Stimulated activated CD4-positive, alpha-beta T cell treated with anti-CD3 and anti-CD28 coated beads, Interleukin-4, amount 100 ng/mL, for 48 hours (primary cell): ENCODE measurements at places on chromosomes 7 and 10.

GRCh38 chr7:100874300-100874576 is 665 bp upstream of the SRRT start:
- DNase-seq: no peak

DNA sequence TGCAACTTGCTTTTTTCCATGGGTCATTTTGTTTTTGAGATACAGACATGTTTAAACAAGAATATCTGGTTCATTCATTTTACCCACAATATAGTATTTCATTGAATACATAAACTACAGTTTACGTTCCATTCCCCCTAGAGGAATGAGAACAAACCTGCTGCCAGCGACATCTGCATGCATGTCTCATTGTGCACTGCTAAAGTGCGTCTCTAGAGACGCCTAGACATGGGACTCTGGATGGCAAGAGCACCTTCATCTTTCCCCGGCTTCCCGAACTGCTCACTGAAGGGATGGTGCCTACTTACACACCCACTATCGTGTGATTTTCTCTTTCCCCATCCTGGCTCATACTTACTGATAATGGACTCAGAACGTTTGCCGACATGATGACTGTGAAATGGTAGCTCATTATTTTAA is 1.2 kb upstream of the ZNF777 start:
- no peak for DNase-seq

DNA sequence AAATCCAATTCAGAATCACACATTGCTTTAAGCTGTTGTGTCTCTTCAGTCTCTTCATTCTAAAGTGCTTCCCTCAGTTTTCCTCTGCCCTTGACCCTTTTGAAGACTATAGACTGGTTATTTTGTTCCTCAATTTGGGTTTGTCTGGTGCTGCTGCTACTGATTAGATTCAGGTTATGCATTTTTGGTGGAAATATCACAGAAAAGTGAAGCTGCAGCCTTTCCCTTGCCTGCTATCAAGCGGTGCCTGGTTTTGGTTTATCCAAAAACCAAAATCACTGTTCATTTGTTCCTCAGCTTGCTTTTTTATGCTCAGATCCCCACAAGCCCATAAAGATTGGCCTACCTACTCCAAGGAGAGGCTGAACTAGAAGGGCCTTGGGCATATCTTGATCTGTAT is 55.2 kb downstream of the ELMO1 start:
- no peak for DNase-seq

- no peak for DNase-seq
These were observed 12.3 kb upstream of the ASCC1 start for GRCh38 chr10:72228318-72228751.

DNA sequence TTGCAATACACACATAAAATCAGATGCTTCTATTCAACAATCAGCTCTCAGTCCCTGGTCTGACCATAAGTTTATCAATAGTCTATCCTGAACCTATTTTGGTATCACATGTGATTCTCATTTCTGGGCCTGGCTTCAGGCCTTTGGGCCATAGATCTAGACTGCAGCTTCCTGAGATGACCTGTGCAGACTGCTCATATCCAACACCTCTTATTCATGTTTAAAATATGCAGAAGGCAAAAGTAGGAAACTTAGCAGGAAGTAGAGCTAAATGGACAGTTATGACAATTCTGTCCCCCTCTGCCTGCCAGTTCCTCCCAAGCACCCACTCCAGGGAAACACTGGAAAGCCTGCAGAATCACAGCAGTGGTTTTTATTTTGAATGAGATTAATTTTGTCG is 53.3 kb downstream of the C7orf25 start:
- no peak for DNase-seq

DNA sequence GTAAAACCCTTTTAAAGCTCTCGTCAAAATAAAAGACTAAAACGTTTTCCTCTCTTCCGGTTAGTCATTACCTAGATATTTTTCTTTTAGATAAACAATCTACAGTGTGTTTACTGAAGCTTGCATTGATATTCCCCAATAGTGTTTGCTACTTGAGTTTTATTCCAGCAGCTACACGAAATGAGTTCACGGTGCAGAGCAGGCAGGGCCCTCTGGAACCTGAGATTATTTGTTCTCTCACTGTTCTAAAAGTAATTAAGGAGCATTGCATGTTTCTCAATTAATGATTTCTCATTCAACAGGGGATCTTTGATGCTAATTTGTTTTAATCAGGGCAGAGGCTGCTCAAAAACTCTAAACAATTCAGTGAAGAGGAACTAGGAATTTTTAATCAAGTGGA is 319.7 kb downstream of the GFRA1 start:
- no peak for DNase-seq

GRCh38 chr10:111435871-111436270 is 359.0 kb downstream of the ADRA2A start:
- DNase-seq: no peak

DNA sequence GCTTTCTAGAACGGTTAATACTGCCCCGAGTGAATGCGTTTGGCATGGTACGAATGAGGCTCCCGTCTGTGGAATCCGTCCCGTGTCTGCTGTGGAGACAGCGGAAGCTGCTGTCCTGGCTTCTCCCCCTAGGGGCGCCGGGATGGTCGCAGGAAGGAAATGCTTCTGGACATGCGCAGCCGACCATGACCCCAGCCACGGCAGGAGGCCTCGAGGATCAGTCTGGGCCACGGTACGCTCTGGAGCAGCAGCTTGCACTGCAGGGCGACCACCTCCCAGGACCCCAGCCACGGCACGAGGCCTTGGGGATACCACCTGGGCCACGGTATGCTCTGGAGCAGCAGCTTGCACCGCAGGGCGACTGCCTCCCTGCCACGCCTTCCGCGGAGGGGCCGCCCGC is 107.9 kb downstream of the CYTH3 start:
- no peak for DNase-seq

GRCh38 chr7:114921631-114922025 is 266 bp upstream of the MDFIC start:
- no peak for DNase-seq

GRCh38 chr10:132764108-132764507 is 21.8 kb downstream of the NKX6-2 start:
- no peak for DNase-seq

- DNase-seq: no peak
These were observed 161.7 kb downstream of the TNS3 start for GRCh38 chr7:47420122-47420780.

DNA sequence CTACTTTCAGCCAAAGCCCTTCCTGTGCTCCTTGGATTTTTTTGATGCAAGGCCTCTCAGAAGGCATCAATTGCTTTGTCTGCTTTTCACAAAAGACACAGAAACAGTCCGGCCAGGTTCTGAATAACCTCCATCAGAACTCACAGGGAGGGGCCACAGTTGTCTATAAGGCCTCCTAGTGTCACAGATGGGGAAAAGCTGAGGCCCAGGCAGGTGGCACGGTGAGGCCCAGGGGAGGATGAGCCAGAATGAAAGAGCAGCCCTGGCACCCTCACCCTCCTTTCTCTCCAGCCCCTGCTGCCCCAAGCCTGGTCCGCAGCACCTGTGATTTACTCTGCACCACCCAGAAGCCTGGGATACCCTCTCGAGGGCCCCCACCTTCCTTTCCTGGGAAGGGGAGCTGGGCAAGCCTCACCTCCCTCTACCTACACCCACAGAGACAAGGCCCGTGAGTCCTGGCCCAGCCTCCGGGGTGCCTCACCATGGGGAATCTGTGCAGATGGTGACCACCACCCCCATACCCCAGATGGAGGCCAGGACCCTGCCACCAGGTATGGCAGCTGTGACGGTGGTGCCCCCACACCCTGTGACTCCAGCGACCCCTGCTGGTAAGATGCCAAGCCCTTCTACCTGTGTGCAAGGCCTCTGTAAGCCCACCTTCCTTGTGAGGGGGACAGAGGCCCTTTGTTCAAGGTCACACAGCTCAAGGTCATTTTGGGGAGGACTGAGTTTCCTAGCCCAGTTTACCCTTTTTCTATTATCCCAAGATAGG is 26.2 kb upstream of the ZNF467 start:
- peak; percentile 54 for DNase-seq

- DNase-seq: no peak
These were observed 41.8 kb upstream of the PDSS1 start for GRCh38 chr10:26655746-26656145.

- DNase-seq: no peak
These were observed 159.3 kb downstream of the BMPER start for GRCh38 chr7:34064519-34065158.

DNA sequence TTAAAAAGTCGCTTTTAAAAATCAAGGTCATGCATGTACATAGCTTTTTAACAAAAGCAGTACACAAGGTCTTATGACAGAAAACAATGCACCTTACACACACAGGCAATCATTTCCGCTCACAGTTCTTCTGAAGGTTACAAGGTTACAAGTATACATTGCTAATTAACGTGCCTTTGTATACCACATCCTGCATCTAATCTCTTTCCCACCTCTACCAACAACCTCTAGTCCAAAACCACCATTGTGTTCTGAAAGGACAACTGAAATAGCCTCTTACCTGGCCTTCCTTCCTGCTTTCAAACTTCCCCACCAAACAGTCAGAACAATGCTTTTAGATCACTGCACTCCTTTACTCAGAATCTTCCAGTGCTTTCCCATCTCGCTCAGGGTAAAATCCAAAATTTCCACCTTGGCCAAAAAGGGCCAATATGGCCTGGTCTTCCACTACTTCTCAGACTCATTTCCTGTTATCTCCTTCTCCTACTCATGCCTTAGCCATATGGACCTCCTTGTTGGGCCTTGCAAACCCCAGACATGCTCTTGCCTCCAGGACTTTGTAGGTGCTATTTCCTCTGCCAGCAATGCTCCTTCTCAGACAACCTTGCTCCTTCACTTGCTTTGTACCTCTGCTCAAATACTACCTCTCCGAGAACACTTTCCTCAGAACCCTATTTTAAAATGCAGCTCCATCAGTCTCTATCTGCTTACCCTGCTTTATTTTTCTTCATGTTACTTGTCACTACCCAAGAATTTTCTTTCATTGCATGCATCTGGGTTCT is 205.4 kb downstream of the DNAJC1 start:
- no peak for DNase-seq

- no peak for DNase-seq
These were observed 46.2 kb upstream of the MKLN1 start for GRCh38 chr7:131281266-131282048.

GRCh38 chr10:69647819-69648218 is 17.8 kb downstream of the FAM241B start:
- no peak for DNase-seq

DNA sequence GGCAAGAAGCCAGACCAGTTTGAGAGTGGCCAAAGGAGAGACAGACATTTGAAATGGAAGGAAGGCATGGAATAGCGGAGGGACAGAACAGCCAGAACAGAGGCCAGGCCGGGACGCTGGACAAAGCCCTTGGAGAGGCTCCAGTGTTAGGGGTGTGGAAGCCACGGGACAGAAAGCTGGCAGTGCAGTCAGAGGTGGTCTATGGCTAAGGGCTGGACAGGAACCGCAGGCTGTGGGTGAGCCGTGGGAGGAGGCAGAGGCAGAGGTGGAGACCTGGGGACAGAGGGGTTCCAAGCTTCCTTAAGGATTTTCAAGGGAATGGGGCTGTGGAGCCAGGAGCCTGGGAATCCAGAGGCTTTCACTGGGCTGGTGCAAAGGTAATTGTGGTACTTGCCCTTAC is 301.1 kb downstream of the GFRA1 start:
- no peak for DNase-seq

DNA sequence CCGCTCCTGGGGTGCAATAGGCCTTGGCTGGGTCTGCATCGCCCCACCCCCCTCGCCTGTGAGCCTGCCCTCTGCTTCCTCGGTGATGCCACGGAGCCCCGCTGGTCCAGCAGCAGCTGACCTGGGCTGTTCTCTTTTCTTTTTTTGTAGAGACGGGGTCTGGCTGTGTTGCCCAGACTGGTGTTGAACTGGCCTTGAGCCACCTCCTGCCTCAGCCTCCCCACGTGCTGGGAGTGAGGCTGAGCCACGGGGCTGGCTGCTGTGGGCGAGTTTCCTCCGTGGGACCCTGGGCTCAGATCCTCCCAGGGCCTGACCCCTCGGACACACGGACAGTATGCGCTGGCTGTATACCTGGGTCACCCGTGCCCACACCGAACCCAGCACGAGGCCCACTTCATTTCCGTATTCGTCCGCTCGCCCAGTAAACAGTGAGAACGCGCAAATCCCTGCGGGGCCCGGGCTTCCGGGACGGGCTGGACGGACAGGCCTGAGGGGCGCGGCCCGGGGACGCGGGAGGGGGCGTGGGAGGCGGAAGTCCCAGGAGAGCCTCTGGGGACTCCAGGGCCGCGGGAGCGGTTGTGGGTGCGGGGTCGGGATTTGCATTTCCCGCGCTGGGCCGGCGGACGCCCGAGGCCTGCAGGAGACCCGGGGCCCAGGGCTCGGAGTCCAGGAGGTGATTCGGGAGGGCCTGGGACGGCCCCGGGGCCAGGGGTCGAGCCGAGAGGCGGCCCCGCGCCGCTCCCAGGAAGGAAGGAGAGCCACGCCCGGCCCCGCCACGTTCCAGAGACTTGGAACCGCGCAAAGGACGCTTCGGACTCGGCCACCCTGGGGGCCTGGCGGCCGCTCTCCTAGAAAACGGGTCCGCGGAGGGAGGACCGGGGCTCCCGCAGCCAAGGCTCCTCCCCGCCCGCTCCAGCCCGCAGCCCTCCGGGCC is 57.7 kb upstream of the DNAJB6 start:
- no peak for DNase-seq

DNA sequence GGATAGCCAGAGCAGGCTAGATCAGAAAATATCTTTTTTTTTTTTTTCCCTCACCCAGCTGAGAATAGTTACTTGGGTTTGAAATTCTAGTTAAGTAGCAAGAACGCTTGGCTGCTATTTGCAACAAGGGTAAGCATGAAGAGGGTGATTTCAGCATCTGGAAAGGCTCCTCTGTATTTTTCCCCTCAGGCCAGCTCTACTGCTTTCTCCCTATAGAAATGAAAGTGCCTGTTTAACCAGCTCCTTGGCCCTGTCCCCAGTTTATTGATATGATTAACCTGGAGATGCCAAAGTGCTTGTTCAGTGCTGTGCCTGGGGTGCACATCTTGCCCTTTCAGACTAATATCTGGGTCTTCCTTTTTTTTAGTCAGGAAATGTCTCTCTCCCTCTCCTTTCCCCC is 37.1 kb downstream of the AP3M1 start:
- DNase-seq: no peak

DNA sequence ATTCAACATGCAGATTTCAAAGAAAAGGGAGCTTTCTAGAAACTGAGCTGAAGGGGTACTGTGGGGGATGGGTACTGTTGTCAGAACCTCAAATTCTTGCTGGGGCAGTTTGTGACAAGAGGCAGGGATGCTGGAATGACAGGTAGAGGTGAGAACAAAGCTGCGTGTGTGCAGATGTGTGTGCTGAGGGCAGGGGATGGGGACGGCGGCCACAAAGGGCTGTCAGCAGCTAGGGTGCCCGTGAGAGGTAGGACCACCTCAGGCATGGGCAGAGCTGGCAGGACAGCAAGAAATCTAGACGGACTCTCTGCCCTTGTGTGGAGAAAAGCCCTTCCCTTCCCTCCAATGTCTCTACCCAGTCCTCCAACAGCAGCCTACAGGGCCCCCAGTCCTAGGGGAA is 14.4 kb upstream of the BAZ1B start:
- DNase-seq: no peak

DNA sequence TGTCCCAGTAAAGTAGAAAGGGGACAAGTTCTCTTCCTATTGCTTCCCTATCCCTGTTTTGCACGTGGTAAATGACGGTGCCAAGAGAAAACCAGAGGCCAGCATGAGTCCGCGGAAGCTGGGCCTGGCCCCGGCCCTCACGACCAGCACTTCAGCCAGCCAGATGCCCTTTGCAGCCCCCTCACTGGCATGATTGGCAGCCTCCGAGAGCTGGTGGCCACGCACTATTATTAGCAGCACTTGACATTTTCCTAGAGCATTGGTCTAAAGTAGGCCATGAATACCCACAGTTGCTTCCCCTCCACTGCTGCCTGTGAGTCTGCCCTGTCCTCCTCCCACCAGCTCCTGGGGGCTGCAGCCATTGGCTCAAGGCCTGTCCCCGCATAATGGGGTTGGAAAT is 369.1 kb downstream of the PLXNA4 start:
- no peak for DNase-seq

GRCh38 chr7:38756521-38756920 is 125.3 kb upstream of the AMPH start:
- no peak for DNase-seq
